Adrenal gland (tissue), 19 donors: ENCODE measurements at places on chromosomes 7 and 10. TPM values are rescaled to one million over a fixed set of nuclear protein-coding genes. Genes with fewer than 3 reads are reported as not detected.

DNA sequence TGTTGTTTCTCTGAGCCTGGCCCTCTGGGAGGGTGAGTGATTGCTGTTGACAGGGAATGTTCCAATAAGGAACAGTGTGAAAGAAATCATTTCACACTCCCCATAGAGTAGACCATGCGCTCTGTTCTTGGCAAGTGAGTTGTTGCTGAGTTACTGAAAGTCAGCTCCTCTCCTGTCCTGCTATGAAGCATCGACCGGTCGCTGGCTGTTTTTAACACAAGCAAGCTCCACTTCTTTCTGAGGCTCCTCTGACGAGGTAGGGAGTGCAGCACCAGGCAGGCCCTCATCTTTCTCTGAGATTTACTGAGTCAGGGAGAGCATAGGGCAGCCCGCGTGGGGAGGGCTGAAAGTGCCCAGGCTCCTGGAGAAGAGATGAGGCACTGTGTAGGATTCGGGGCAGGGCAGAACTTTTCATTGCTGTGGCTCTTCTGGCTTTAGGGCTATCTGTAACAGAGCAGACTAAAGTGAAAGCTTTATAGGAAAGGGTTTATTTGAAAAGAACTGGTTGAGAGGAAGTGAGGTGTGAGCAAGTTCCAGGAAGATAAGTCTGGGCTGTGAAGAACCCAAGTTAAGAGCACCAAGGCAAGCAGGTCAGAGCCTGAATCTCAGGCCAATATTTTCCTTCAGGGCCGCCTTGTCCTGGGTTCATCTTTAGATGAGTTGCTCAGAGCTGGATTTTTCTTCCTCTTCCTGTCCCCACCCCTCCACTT is 332.2 kb downstream of the CCSER2 start:
- DNase-seq: no peak

- DNase-seq: peak; percentile 76
Measured at GRCh38 chr7:120988591-120989256, at the start of gene CPED1. TSS of gene CPED1 (plus strand) at chr7:120988711. CDS start at chr7:120989622, 911 bp downstream.

DNA sequence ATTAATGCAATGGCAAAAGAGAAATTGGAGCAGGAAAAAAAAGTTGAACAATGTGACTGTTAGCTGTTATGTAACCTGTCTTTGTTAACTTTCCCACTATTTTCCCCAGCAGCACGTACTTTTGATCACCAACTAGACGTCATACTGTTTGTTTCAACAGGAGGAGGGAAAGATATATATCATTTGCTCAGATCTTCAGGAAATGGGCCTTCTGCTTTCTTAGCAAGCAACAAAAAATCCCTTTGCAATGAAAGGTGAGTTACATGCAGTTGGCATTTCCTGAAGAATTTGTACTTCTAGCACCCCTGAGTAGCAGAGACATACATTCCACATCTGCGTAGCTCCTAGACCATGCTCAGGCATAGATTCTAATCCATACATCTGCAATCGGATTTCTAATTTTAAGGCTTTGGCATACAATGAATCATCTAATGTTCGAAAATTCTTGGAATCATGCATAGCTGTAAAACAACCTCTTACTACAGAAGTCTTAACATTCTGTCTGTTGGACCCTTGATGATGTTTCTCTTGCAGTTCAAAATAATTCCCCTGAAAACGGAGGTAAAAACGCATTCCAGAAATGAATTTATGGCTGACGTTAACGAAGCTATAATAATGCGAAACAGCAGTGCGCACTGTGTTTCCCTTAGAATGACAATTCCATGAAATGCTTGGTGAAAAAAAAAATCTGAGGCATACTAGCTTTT is 286.9 kb upstream of the MGMT start:
- no peak for DNase-seq

DNA sequence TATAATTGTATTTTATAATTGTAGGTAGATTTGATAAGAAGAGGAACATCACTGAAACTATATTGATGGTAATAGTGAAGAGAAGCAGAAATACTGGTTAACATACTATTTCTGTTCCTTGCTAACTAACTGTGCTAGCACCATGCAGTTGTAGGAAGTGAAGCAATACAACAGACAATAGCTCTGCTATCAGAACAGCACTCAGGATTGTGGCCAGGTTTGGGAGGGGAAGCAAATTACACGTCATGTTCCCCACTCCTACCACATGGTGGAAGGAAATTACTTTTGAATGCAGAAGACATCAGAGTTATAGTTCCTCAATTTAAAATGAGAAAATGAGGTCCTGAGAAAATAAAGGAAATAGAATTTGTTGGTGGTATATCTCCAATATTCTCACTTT is 151.1 kb downstream of the DGKB start:
- DNase-seq: no peak

DNA sequence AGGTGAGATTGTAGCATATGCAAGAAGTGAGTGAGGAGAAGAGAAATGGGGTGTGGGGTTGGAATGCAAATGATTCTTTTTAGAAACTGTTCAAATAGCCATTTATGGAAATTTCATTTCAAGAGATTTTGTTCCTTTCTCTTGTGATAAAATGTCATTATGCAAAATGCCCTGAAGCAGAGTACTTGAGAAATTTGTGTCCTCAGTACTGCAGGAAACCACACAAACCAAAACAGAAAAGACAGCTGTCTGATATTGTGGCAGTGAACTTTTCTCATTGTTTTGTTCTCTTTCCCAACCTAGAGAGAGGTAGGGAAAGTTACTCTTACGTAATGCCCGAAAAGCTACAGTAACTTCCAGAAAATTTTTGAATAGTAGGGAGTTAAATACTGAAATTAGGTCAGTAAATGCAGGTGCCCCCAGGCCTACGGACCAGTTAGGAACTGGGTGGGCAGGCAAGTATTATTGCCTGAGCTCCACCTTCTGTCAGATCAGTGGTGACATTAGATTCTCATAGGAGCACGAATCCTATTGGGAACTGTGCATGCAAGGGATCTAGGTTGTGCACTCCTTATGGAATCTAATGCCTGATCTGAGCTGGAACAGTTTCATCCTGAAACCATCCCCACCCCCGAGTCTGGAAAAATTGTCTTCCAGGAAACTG is 34.0 kb downstream of the DLD start:
- DNase-seq: no peak

GRCh38 chr7:70953331-70953741 is 178.6 kb upstream of the GALNT17 start:
- no peak for DNase-seq

GRCh38 chr7:69208848-69209247 is 389.4 kb upstream of the AUTS2 start:
- no peak for DNase-seq

GRCh38 chr10:103729851-103730250 is 125.5 kb downstream of the SH3PXD2A start:
- DNase-seq: no peak

DNA sequence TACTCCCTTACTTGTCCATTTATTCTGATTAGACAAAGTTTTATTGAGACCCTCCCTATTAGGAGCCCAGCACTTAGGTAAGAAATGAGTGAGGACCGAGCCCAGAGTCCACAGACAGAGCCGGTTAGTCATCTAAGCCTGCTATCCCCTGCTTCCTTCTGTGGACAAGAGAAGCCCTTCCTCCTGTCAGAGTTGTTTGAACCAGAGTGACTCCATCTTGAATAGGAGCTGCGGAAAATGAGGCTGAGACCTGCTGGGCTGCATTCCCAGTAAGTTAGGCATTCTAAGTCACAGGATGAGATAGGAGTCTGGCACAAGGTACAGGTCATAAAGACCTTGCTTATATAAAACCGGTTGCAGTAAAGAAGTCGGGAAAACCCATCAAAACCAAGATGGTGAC is 109.1 kb downstream of the CPXM2 start:
- DNase-seq: no peak

DNA sequence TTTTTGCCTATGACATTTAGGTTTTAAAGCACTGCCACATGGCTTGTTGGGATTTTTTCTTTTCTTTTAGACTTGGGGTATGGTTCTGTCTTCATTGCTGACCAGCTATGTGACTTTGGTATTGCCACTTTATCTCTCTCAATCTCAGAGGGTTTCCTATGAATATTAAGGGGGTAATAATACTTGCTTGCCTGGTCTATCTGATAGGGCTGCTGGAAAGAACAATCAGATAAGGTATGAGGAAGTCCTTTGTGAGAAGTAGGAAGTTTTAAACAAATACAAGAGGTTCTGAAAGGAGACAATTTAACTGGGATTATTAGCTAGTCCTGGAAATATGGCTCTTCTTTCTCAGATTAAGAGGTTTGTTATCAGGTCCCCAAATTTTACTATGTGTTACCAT is 80.8 kb downstream of the ZNF92 start:
- no peak for DNase-seq

DNA sequence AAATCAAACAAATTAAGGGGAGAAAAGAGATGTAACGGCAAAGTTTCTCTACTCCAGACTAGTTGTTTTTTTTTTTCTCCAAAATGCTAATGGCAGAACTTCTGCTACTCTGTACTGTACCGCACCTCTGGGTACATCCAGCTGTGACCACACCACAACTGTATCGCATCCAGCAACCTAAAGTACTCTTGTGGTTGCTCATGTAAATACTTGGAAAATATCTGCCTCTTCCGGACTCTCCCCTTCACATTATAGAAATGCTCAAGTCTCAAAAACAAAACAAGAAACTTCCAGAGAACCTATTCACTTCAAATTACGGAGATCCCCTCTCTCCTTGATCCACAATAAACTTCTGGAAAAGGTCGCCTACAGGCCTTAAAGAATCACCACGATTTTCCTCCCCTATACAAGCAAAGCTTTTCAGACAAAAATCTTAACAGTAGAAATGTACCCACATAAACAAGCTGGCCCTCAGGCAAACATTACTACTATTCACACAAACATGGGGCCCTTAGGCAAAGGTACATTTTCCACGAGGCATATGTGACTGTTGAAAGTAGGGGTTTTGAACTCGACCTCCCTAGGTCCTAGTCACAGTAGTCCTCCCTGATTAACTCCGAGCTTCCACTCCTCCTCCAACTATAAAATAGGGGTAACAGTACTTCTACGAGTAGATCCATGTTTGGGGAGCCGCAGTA is 222.9 kb upstream of the MKLN1 start:
- DNase-seq: no peak

DNA sequence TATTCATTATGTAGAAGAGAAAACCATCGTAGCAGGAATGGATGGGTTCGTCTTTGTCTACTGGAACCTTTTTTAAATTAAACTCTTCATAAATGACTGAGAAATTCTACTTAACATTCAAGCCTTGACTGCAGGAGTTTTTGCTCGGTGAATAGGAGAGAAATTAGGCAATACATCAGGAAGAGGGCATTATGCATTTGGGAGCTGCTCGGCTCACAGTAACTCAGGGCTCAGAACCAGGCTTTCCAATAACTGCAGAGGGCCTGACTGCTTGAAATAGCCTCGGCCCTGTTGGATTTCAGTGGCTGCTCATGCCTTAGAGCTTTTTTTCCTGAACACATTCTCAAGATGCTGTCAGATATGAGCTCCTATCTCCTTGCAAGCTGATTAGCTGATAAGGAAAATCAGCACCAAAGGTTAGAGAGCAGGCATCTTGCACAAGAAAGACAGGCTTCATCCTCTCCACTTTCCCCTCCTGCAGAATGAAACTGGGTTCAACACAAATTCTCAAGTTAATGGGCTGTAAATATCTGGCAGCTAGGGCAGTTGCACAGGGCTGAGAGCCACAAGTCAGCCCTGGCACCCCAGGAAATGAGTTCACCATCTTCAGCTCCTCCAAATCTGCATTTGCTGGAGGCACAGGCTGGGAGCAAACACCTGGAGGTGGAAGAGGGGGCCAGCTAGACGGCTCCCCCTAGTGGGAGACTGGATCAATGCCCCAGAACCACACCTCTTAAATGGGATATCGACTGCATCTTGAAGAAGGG is 24.3 kb downstream of the TECTB start:
- DNase-seq: peak; percentile 50

- no peak for DNase-seq
Measured at GRCh38 chr10:71243756-71244395, 31.5 kb downstream of the UNC5B start.

GRCh38 chr7:98251231-98251600 is 816 bp downstream of the TECPR1 start:
- DNase-seq: no peak

DNA sequence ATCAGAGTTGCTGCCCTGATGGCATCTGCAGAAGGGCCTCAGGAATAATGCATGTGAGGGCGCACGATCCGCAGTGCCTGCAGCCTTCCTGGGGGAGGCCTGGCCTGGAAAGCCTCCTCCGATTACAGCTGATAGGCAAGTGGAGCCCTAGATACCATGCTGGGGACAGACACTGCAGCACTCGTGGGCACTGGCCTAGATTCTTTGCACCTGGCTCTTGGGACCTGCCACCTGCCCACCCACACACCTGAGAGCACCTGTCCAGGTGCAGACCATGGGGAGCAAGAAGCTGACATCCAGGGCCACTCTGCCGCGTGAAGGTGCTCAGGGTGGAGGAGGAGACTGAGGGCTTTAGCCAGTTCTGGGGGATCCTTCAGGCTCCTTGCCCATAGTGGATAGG is 14.8 kb downstream of the YKT6 start:
- no peak for DNase-seq

The GNAT3 gene
- polyA plus RNA-seq: not detected

The PARG gene
- polyA plus RNA-seq: 3.1 TPM
